AG04449 (cell line): ENCODE measurements at places on chromosomes 2 and 18.

DNA sequence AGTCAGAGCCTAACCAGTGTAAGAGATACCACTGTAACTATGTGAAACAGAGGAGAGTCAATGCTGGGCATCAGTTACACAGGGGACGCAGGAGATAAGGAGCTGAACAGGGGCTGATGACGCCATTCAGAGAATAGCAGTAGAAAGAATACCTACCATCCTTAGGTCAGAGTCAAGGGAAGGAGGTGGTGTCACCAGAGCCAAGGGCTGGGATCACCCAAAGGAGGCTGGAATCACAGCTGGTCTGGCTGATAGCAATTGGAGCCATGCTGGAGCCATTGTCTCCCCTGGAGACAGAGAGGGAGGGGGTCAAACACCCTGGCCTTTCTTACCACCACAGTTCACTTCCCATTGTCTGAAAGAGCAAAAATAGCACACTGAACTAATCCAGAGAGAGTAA is 37.3 kb upstream of the C18orf32 start:
- DNase-seq = no peak

- DNase-seq = no peak
These were observed 33.4 kb upstream of the CNOT11 start for GRCh38 chr2:101219246-101219645.

DNA sequence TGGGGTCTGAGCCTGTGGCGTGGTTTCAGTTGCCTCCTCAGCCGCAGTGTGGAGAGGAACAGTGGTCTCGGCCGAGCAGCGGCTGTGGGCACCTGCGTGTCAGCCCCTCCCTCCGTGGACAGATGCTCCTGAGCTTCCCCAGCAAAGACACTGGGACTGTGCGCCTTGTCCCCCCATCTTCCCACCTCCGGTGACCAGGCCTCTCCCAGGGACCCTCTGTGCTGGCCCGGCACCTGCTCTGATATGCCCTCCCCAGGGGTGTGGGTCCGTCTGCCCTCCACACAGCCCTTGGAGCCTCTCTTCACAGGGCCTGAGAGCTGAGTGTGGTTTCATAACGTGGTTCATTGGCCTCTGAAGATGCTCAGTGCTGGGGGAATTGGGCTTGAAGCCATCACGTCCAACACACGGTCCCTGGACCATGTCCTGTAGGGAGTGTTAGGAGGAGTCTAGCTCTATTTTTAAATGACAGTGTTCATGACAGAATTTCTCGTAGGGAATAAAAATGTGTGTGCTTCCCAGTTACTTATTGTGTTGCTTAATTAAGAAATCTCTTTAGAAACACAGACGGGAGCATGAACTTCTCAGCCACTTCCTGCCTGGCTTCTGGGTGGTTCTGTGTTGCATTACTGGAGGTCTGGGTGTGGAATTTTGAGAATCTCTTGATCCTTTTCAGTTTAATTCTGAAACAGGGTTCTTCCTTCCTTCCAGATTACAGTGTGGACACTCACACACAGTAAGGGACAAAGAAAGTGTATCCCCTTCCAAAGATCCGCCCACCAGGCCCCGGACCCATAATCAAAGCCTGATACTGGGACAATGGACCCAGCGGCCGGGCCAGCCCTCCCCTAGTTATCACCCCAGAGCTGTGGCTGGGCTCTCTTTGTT is 110.7 kb downstream of the NFATC1 start:
- DNase-seq = no peak

DNA sequence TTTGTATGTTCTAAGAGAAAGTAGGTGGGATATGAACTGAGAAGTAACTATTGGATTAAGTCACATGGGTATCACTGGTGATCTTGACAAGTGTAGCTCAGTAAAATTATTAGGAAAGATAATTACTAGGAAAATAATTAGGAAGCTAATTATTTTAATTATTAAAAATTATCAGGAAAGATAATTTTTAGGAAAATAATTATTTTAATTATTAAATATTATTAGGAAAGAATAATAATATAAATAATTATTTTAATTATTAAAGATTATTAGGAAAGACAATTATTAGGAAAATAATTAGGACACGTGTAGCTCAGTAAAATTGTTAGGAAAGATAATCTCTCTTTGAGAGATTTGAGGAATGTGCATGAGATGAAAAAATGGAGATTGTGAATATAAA is 623.4 kb upstream of the PIK3C3 start:
- no peak for DNase-seq

DNA sequence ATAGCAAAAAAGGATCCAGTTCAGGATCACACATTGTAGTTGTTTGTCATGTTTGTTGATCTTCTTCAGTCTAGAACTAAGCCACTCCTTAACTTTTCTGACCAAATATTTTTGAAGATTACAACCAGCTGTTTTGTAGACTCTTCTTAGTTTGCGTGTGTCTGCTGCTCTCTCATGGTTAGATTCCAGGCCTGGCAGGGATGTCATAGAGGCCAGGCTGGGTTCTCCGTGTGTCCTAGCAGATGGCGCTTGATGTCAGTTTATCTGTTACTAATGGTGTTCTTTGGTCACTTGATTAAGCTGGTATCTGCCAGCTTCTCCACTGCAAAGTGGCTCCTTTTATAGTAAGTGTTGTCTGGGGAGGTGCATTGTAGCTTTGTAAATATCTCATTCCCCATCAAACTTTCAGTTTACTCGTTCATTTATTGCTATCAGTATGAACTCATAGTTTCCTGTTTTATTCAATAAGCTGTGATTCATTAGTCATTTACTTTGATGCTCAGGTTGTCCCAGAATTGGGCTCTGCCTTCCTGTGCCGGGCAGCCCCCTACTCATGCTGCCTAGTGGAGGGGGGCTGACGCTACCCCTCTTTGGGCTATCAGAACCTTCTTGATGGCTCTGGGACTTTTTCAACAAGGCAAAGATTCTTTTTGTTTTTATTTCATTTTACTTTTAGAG is 42.1 kb downstream of the GRHL1 start:
- DNase-seq = no peak

- DNase-seq = no peak
These were observed 760 bp upstream of the CNOT11 start for GRCh38 chr2:101251844-101252407.

DNA sequence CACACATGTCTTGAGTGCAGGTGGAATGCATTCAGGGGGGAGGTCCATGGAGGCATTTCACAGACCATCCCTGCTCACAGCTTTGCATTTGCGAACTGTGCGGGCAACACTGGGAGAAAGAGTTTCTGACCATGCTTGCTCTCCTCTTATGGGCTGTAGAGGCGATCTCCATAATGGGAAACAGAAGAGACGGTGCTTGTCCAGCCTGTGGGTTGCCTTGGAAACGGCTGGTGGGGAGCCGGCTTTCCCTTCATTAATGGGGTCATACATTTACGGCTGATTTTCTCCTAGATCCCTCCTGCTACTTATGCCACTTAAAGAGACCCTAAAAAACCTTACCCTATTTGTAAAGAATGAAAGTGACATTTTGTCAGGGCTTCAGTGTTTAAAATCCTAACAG is 147.4 kb downstream of the SOX11 start:
- DNase-seq = no peak
